Activated CD4-positive, alpha-beta T cell treated with anti-CD3 and anti-CD28 coated beads, Interleukin-2, amount 50 U/mL, for 4 hours (primary cell): ENCODE measurements at places on chromosomes 4 and X.

DNA sequence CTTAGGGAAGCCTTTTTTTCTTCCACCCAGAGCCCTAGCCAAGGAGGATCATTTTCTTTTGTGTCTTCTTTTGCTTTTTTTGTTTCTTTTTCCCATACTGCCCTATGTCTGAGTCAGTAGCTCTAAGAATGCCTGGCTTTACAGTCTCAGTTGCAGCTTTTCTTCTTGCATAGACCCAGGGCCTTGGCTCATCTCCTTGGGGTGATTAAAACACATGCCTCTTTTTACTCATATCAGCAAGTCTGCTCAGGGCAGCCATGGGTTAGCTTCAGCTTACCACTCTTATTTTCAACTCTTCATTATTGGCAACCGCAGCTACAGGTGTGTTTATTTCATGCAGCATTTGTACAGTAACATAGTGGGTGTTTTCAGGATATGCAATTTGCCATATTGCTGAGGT, 196.5 kb downstream of the STK32B start:
- DNase-seq = no peak

GRCh38 chrX:143757887-143758286, 37.3 kb upstream of the SPANXN2 start:
- no peak for DNase-seq

DNA sequence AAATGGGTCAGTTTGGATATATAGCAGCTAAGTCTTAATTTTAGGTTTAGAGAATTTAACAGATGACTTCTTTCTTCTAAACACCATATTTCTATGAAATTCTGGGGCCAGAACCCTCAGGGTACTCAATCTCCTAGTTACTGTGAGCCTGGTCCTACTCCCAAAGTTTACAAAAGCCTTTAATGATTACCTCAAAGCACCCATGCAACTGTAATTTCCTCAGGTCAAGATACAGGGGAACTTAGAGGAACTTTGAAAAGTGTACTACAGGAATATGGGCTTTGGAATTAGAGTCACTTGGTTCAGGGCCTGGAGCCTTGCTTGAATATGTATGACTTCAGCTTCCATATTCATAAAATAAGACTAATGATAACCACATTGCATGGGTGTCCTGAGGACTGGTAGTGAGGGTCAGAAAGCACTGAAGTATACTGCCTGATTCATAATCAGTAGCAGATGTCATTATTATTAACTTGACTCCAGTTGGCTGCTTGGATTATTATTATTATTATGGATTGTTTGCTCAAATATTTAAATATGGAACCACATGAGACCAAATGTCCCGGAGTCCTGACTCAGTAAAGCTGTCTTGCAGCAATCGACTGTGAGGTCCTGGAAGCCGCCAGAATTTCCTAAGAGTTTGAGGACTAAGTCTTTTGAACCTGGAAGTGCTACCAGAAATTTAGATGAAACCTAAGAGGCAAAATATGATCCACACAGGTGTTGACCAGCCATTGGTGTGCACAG, 2.0 kb upstream of the ADH7 start:
- no peak for DNase-seq

- no peak for DNase-seq
These were observed 19.6 kb upstream of the NSUN7 start for GRCh38 chr4:40730091-40730679.

DNA sequence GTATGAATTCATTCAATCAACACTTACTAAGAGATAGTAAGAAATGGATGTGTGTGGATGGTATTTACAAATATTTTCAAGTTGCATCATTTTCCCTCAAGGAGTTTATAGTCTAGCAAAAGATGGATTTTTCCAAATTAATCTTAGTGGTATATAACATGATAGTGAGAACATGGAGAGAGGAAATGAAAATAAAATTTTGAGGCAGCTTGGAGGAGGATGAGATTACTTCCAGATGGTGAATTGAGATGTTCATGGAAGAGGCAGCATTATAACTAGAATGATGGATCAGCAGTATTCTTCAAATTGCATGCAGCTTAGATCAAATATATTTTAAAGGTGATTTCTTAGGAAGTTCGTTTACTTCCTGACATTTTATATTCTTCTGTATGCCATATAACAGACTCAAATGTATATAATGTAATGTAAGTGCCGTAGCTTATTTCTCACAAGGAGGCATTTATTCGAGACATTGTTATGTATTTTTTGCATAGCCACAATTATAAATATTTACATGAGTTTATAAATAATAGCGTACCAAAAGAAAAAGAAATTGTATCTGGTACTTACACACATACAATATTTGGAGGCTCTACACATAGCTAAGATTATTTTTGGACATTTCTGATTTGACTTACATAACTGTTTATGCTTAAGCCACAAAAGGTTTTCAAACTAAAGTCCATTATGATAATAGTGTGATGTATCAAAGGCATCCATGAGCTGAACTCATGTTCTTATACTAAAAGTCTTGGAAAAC, 439.4 kb downstream of the SPRY1 start:
- DNase-seq = no peak

DNA sequence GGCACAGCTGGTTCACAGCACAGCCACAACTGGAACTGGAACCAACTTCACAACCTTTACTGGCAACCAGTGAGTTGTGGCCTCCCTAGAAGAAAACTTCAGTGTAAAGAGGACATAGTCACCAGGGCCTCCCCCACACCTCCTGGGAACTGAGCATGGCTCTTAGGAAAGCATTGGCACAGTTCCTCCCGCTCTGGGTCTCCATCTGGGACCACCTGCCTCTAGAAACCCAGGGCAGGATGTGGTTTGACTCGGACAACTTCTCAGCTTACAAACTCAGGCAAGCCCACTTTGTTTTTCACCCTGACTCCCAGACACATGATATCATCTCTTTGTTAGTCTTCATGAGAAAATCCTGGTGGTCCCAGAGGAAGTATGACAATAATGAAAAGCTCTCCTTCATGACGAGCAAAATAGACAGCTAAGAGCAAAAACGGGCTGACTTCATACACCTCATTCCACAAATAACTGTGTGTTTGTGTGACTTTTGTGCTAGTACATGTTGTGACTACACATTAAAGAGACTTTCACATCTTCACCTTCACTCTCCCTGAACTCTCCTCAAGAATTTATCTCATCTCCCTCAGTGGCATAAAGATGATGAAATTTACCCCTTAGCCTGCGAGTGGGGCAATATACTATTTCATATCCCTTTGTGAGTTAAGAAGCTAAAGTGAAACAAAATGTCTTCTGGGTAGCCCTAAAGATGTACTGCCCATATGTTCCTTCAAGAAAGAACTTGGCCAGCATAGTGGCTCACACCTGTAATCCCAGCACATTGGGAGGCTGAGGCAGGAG, 75.4 kb downstream of the SH3KBP1 start:
- DNase-seq = no peak
